Activated naive CD4-positive, alpha-beta T cell (primary cell): ENCODE measurements at places on chromosomes 2 and 18.

GRCh38 chr2:85698880-85699254, 4.7 kb downstream of the GNLY start:
- no peak for DNase-seq

- no peak for DNase-seq
Observed at GRCh38 chr2:118766871-118767270, 80.6 kb downstream of the EN1 start.

DNA sequence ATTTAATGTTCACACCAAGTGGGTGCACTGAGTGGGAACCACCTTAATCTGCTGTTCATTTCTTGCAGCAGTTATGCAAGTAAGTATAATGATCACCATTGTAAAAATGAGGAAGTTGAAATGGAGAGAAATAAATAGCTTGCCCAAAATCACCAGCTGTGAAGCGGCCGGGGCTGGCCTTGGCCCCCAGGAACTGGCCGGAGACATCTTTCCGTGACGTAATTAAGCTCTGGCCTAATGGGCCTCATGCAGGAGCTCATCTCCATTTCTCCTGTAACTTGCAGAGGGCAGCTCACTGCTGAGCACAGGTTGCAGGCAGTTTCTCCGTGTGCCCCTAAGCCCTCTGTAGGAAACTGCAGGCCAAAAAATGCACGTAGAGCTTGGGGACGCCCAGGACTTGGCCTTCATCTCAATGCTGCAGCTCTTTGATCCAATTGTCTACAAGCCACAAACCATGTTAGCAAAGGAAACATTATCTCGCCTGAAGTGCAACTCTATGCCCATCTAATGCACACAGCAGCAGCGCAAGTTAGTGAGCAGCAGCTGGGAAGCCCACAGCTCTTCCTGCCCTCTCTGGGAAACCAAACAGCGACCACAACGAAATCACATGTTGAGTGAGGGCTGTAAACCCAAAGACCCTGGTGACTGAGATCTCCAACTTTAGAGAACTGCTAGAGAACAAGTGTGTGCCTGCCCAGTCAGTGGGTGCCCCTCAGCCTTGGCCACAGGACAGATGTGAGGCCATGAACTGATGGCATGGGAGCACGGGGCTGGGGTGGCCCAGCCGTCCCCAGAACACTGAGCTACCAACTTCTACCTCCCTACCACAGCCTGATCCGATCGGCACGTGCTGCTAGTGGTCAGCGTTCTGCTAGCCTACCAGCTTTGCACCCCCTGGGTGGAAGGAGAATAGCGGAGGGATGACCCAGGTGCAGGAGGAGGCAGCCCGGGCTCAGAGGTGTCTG, 28.8 kb downstream of the APCDD1 start:
- no peak for DNase-seq

GRCh38 chr18:58788470-58788869, 76.2 kb upstream of the ZNF532 start:
- DNase-seq, result no peak

DNA sequence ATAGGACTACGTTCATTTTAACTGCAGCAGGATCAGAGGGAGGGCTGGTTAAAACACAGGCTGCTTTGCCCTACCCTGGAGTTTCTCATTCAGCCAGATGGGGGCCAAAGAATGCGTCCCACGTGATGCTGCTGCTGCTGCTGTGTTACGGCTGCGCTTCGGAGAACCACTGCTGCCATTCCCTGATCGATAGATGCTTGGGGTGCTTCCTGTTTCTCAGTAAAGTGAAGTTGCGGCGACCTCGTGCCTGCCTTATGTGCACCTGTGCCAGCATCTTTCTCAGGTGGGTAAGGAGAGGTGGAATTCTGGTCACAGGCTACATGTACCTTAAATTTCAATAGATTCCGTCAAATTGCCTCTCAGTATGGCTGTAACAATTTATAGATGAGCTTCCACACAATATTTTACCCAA, 24.7 kb upstream of the TOGARAM2 start:
- peak; percentile 37 for DNase-seq

DNA sequence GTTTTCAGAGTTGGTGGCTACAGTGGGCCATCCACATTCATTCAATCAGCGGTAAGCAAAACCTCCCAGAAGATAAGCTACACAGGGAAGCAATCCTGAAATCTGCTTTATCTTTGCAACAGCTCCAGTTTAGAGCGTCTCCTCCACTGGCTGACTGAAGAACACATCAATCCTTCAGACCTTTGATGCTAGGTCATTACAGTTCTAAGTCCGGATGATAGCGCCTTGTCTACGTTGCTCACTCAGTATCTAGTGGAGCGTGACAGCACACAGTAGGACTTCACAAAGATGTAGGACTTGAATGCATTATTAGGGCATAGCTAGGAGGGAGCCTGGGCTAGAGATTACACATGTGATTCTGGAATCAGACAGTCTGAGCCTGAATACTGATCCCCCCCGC, 5.0 kb downstream of the COLEC12 start:
- DNase-seq, result no peak

DNA sequence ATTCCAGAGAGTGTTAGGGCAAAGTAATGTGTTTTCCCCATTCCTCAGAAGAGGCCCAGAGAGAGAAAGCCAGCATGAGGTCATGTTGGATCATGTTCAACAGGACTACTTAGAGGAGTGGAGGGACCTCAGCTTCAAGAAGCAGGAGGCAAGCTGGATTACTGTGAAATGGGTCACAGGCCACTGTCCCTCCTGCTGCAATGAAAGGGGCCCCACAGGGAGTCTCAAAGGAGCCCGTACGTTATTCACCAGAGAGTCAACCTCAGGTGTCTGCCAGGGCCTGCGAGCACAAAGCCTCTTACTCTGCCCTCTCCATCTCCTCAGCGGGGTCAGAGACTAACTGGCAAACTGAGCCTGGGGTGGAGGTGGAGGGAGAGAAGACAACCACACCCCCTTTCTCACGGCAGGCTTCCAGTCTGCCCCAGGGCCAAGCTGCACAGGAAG, 27.2 kb upstream of the ACYP2 start:
- no peak for DNase-seq

DNA sequence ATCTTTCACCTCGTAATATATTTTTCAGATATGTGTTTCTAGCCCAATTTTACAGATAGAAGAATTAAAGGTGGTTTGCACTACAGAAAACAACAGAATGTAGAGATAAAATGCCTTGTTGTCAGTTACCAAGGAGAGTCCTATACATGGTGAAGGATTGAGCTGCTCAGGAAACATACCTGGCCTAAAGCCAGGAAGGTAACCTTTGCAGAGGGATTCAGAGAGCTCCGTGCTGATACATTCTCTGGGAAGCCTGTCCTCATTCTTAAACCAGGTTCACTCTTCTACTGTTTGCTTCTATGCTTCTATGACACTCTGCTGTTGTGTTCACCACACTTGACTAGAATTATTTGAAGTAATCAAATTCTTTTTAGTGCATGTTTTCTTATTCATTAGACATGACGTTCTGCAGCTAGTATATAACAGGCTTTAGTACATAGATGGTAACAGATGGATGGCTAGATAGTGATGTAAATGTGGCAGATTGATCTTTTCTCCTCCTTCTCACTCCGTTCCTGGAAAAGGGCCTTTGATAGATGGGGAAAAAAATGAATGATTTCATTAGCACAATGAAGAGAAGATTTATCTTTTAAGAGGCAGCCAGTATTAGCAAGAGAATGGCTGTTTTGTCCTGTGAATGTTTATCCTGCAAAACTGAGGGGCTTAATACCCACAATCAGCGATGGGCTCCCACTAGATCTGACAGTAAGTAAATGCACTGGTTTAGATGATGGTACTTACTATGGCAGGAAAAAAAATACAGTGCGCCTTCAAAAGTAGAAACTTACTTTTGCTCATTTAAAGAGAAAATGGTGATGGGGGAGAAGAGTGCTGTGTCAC, 589.6 kb upstream of the FAM98A start:
- no peak for DNase-seq

- DNase-seq, result no peak
Observed at GRCh38 chr2:83459456-83459855, 999.6 kb downstream of the SUCLG1 start.

DNA sequence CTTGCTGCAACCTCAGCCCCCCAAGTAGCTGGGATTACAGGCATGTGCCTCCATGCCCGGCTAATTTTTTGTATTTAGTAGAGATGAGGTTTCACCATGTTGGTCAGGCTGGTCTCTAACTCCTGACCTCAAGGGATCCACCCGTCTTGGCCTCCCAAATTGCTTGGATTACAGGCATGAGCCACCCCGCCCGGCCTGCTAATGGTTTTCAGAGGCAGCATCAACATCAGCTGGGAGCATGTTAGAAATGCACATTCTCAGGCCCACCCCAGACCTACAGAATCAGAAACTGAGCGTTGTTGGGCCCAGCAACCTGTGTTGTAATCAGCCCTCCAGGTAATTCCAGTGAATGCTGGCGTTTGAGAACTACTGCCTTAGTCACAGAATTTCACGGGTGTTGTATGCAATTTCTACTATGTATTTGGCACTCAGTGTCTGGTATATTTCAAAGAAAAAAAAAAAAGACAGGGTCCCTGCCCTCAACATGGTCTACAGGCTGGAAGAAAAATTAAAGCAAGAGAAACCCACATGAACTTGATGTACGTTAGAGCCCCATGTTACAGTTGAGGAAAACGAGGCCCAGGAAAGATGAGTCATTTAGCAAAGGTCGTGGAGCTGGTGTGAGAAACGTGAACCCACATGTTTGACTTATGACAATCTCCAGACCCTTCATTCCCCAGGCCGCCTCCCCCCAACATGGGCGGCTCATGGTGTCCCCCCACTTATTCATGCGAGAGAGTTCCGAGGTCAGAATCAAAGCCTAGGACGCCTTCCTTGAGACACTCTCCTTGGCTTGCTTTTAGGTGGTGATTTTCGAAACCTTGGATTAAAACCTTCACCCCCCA, 35.3 kb downstream of the SH3BP4 start:
- DNase-seq, result no peak

- no peak for DNase-seq
Observed at GRCh38 chr2:62287899-62288880, 92.3 kb downstream of the B3GNT2 start.

DNA sequence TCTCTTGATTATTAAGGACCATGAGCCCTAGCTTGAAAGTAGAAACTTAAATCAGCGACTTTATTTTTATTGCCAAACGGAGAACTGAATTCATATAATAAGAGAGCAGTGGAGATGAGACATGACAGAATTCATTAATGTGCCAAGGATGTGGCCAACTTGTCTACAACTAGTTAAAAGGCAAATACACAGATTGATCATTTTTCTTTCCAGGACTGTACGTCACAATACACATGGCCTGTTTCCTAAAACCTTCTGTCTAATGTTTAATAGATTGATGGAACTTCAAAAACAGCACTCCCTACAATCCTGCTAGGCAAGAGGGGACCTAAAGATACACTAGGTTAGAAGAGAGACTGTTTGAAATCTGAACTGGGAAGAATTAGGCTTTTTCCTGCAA, 647.8 kb downstream of the SATB2 start:
- DNase-seq, result no peak

DNA sequence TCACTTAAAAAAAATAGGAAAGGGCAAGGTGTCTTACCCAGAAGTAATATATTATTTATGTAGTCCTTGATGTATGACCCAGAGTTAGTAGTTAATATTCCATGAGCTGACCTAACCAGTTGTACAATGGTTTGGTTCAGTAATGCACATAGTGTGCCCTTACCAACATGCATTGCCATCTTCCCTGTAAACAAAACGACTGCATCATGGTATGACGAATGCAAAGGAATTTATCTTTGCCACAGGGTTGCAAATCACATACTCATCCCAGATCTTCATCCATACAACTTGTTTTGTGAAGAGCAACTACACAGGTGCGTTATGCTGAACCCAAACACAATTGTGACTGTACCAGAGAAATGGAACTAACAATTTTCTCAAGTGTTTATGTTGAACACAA, 68.9 kb upstream of the ZSWIM2 start:
- no peak for DNase-seq

DNA sequence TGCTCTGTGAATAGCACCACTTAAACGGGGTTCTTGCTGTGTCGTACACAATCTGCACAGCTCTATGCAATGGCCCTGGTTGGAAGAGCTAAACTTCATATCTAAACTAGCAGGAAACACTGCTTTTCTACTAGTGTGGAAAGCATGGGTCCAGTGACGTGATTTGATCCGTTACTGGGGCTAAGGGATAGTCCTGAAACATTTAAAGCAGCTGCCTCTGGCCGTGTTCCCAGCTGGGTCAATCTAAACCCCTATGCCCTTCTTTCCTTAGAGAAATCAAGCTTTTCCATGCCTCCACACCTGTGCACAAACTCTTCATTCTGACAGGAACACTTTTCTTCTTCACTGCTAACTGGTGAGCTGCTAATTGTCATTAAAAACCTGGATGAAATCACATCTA, 5.4 kb upstream of the IGFBP5 start:
- no peak for DNase-seq

- DNase-seq, result no peak
Observed at GRCh38 chr2:20561637-20562454, 89.1 kb downstream of the HS1BP3 start.

DNA sequence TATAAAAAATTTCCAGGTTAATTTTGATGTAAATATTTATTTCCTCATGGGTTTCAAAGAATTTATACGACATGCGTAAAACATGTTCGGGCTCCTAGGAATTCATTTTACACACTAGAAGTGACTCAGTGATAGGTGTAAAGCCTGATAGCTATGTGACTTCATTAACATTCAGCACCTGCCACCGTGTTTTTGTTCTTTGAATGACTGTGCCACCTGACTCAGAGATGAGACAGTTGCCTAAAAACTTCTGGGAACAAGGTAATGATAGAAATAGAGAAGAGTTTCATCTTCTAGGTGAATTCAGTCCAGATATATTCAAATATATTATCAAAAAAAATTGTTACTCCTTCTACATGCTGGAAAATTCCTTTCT, 10.0 kb downstream of the IL1R2 start:
- DNase-seq, result no peak

DNA sequence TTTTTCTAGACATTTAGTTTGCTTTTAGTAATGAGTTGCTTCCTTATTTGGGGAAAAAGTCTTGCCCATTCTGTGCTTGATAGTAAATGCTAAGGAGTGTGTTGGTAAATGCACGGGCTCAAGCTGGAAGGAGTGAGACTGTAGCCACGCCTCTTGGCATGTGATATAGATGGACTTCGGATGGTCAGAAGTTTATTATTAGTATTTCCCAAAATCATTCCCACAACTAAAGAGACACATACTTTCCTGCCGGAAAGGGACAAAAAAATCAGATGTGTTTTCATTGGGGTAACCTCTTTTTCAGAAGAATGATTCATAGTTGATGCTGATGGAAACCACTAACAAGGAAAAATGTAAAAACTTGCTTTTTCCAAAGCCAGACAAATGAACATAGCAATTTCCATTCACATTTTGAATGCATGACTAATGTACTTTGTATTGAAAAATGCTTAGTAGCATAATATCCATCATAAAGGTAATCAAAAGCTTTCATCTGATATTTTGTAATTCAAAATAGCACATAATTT, 133.2 kb downstream of the ZNF532 start:
- DNase-seq, result no peak

DNA sequence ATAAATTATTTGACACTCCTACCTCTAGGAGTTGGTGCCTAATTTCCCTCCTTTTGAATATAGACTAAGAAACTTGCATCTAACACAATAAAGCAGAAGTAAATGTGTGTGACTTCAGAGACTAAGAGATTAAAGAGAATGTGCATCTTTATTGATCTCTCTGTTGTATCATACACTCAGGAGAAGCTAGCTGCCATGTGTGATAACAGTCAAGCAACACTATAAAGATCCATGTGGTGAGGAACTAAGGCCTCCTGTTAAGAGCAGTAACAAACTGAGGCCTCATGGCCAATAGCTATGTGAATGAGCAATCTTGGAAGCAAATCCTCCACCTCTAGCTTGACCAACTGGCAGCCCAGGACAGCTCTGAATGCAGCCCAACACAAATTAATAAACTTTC, 3.4 kb downstream of the FANCL start:
- DNase-seq, result no peak

- DNase-seq, result no peak
Observed at GRCh38 chr2:115285416-115285815, 843.0 kb downstream of the DPP10 start.
